ENCODE measurements at places on chromosomes 1 and 21.

DNA sequence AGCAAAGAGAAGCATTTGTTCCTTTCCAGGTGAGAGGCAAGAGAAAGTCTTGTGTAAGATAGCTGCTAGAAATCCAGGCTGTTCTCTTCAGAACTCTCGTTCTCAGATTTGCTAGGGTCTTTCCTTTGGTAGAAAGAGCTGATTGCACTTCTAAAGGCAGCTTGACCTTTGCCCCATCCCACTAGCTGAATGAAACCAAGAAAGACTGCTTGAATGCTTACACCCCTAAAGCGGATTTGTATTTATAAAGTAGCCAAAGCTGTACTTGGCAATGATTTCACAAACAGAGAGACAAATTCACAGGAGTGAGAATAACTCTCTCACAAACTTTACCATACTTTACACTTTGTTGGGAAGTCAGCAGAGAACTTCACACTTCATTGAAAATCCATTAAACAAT lies 424.1 kb downstream of the TTLL7 start:
- no peak for DNase-seq

DNA sequence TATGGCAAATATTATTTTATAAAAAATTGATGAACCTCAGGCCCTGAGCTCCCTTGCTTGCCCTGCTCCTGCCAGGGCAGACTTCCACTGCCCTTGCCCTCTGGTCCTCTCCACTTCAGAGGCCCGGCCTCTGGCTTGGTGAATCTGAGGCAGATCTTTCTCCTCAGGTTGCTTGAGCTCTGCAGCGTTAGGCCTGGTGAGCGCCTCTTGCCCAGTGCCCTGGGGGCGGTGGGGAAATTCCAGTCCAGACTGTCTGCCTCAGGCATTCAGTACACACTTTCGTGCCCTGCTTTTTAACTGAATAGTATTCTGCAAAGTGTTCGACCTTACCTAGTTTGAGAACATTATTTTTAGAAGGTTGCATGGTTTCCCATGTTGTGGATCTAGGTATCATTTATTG lies 98.2 kb downstream of the PCBP3 start:
- DNase-seq, result no peak

DNA sequence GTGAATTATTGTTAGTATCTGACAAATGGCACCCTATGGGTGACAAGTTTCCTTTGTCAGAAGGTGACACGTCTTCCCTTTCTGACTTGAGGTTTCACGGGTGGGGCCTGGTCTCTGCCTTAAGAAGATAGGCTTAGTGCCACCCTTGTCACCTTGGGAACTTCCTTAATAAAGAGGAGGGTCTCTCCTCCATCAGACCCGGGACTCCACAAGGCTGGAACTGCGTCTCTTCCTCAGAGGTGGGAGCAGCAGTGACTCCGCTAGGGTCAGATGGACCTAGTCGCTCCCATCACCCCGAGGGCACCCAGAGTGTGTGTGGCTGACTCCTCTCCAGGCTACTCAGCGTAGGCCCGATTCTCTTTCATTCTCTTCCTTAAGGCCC lies 774 bp upstream of the WDTC1 start:
- DNase-seq, result no peak

DNA sequence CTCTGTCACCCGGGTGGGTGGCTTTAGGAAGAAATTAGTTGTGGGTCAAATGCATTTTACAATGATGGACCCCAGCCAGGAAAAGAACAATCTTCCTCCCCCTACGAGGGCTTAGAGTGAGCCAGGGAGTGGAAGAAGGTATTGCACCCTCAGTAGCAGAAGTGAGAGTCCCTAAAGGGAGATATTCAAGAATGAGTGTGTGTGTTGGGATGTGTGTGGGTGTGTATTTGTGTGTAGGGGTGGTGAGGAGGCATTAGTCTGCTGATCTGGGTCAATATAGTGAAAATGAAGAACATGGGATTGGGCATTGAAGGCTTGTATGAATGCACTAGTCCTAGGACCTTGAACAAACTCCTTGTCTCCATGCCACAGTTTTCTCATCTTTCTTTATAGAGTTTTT lies 85.2 kb upstream of the RUNX1 start:
- DNase-seq, result no peak

DNA sequence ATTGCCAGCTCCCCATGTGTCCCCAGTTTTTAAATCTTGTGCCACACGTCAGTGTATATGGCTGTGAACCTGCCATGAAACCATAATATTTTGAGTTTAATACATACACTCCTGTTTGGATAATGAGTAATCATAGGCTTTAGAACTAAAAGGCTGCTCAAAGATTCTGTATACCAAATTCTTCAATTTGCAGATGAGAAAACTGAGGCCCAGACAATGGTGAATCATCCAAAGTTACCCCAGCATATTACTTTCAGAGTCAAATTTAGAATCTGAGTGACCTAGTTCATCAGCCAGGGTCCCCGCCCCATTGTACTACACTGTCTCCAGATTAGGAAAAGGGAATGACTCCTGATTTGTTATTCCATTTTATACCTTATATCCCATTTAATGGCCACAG lies 224.6 kb downstream of the FGGY start:
- DNase-seq, result no peak

GRCh38 chr1:91876040-91876470 lies 9.9 kb downstream of the TGFBR3 start:
- DNase-seq, result no peak

- DNase-seq, result no peak
These were observed 70.0 kb upstream of the TENT5C start for GRCh38 chr1:117535821-117536220.

DNA sequence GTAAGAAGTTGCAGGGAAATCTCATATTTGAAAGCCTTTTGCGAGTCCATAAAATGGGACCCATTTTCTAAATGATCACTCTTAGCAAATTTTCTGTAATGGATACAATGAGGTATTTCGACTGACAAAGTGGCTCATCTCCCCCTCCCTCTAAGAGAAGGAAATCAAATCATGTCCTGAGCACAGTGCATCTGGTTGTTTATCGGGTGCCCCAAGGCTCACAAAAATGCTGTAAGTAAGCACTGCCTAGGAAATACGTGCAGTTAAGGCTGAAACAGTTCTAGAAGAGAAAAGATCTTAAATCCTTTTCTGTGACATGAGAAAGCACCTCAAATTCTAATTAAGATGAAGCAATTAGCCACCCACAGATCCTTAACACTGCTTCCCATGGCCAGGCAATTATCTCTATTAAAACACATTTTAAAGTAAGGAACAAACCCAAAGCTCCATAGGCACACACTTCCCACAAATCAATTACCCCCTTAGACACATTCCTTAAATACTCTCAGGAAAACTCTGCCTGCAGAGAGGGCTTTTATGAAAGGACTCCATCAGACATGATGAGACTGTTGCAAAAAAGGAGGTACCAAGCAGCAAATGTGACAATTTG lies 216.3 kb downstream of the KCNH1 start:
- no peak for DNase-seq

DNA sequence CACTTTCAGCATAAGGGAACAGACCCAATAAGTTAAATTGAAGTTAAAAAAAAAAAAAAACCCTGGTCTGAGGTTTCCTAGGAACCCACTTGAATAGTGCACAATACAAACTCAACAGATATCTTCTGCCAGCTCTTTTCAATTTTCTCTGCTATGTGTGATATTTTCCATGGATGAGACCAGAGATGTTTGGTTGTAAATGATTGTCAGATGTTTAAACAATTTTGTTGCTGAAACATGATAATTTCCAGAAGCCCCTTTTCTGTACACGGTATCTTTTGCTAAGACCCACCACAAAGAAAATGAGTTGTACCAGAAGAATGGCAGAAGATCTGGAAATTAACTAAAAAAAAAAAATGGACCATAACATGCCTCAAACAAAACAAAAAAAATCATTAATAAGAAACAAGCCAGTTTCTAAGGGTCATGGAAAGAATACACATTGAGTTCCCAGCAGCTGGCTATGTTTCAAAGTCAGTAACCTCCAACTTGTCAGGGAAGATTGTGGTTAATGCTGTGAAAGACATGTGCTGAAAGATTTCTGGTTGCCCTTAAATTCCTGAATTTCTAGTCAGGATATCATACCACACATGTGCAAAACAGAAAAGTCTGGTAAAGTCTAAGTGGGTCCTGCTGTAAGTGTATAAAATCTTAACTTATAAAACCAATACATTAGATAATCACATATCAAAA lies 35.6 kb upstream of the MGST3 start:
- no peak for DNase-seq

DNA sequence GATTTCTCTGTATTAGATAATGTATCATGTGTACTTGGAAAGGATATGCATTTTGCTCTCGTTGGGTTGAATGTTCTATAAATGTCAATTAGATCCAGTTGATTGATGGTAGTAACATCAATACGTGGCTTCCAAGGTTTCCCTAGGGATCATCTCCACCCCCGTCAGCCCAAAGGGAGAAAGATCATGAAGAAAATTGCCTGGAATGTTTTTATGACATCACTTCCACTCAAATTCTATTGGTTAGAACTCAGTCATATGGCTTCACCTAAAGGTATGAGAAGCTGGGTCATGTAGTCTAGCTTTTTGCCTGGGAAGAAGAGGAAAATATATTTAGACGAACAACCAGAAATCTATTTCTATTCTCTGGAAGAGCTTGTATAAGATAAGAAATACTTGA lies at the start of gene C1orf185:
Gene C1orf185, plus strand, starts transcription at position 253 of the 400 bp plus-strand sequence. Its CDS starts 6 bp downstream, at position 259.
- no peak for DNase-seq

DNA sequence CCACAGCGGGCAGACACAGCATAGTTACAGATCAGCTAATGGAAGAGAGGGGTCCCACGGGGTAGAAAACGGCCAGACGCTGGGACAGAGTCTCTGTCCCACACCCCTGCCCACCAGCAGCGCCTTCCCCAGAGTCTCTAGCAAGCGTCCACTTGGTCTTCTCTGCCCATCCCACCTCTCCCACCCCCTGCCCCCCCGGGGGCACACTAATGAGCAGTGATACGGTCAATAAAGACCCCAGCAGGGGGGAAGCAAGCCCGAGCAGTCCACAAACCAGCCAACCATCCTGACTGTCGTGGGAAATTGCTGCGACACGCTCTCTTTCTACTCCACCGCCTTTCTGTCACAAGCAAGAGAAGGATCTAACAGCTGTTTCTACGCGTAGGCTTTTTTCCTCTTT lies 374.7 kb downstream of the NPHP4 start:
- DNase-seq, result no peak

DNA sequence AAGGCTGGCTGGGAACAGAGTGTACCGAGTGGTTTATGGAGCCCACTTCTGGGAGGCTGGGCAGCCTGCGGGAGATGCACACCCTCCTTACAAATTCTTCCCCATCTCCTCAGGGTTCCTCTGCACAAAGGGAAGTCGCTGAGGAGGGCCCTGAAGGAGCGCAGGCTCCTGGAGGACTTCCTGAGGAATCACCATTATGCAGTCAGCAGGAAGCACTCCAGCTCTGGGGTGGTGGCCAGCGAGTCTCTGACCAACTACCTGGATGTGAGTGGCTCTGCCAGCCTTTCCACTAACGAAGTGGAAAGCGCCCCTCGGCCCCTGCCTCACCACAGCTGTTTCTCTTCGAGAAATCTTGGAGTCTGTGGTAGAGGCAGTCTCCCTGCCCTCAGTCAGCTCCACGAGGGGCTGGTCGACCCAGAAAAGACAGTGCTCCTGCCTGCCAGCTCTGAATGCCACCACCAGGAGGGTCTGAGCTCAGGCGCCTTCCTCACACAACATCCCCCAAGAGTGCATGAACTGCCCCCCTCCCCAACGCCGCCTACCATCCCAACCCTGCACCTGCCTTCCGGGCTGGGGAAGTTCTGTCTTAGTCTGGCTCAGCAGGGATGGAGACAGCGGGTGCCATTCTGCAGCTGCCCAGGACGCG lies 31.8 kb downstream of the PROK1 start:
- no peak for DNase-seq

GRCh38 chr1:100512803-100513352 lies 25.1 kb upstream of the GPR88 start:
- DNase-seq, result no peak

DNA sequence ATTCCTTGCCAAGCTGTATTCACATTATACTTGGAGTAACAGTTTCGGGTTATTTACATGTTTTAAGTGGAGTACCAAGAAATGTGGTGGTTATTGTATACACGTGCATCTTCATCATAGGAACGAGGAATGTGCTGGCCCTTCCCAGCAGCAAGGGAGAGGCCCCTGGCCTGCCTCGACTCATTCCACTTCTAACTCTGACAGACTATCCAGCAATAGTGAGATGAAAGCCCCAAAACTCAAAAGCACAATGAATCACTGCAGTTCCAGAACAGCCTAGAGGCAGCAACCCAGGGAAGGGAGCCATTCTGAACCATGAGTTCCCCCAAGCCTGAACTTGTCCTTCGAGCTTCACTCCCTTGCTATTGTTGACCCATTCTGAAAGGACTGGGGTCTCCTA lies 23.1 kb downstream of the FAM89A start:
- DNase-seq, result no peak

GRCh38 chr1:245087723-245088122 lies 67.1 kb upstream of the KIF26B start:
- DNase-seq, result no peak

- DNase-seq, result no peak
These were observed 77.0 kb downstream of the EPHB2 start for GRCh38 chr1:22787636-22788035.

GRCh38 chr1:91651243-91651642 lies 150.6 kb downstream of the CDC7 start:
- DNase-seq, result no peak

GRCh38 chr21:21434944-21435343 lies 436.7 kb downstream of the NCAM2 start:
- no peak for DNase-seq

DNA sequence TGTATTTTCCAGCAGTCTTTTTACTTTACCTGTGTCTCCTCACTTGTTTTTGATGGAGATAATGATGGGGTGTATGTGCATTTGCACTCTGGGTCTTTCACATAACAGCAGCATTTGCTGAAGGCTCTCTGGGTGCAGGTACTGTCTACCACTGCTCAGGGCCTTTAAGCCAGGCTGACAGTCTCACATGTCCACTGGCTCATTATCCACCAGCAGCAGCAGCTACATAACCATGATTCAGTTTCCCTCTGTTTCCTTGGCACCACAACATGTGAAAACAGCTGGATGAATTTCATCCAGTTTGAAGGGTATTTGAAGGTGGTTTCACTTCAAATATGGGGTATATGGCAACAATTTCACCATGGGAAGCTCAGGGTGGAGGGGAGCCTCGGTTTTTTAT lies 41.2 kb upstream of the ROR1 start:
- DNase-seq, result peak; percentile 42

DNA sequence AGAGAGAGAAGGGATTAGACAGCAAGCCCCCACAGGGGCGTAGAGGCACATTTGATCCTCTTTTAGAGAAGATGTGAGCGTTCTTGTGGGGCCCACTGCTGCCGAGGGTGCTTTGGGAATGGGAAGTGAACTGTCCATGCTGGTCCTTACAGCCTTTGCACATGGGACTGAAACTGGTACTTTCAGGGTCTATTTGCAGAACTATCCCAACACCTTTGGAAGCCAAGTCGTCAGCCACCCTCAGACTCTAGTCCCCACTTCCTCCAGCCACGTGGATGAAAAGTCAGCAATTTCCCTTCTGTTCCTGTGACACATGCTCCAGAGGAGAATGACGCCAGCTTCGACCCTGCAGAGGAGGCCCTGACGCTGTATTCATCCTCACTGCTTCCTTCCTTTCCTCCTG lies 2.6 kb upstream of the RAB7B start:
- DNase-seq, result no peak
